ENCODE measurements at places on chromosomes 6 and 20.

- DNase-seq = no peak
These were observed 170.2 kb upstream of the PLN start for GRCh38 chr6:118377711-118378414.

- DNase-seq = no peak
These were observed 371.6 kb downstream of the BCKDHB start for GRCh38 chr6:80478030-80478429.

GRCh38 chr20:37822141-37822601, 80.8 kb upstream of the VSTM2L start:
- no peak for DNase-seq

DNA sequence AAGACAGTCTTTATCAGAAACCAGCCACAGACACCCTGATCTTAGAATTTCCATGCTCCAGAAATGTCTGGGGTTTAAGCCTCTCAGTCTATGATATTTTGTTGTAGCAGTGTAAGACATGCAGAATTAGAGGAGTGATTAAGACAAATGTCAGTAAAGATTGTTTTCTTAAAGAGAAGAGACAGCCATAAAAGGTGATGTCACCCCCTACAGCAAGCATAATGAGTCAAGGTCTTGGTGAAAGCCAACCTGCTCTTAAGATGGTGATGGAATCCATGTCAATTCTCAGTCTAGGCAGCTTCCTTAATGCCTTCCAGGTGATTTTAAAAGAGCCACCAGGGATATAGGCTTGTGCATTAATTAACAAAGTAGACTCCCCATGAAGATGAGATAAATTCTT, 849.9 kb upstream of the EPHA7 start:
- DNase-seq = no peak

DNA sequence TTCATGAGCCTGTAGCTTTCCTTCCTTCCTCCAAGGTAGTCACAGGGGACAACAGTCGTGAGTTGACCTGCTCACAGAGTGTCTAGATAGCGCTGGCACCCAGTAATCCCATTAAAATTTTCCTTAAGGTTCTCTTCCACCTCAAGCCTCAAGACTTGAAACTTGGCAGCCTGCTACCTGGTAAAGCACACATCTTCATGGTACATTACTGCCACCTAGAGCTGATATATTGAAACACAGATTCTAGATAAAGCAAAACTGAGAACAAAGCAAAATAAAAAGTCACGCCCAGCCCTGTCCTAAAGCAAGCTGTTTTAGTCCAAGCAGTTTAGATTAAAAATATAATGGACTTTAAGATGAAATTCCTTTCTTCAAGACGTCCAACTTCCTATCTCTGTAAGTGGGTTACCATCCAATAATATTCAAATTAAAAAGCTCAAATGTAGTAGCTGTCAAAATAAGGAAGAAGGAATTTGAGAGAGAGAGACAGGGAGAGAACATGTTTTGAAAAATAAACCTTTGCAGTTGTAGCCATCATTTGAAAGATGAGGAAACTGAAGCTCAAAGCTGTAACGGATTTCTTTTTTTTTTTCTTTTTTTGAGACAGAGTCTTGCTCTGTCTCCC, 50.7 kb upstream of the CD83 start:
- no peak for DNase-seq

DNA sequence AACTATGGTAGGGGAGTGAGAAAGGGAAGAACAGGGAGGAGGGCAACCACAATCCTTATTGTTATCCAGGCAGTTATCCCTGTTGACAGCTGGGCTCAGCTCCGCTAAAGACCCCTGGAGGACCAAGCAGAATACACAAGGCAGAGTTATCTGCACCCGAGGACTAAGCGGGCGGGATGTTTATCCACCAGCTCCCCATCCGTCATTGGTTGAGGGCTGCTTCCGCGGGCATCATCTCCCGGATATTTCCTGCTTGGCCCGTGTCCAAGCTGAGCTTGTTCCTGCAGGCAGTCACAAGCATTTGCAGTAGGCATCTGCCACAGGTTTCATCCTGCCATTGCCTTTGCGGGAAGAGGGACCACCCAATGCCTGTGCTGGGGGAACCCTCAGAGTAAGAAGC, 102.1 kb downstream of the DLGAP4 start:
- DNase-seq = no peak

Data from nucleus accumbens (tissue), 56 donors.